DMS79 treated with DMSO at 0.1 percent for 48 hours (cell line): ENCODE measurements at places on chromosomes 16 and 17.

GRCh38 chr16:35908942-35909341, 2449.5 kb downstream of the TP53TG3F start:
- no peak for DNase-seq

GRCh38 chr17:19303367-19303776, 59.2 kb downstream of the B9D1 start:
- DNase-seq, result no peak

DNA sequence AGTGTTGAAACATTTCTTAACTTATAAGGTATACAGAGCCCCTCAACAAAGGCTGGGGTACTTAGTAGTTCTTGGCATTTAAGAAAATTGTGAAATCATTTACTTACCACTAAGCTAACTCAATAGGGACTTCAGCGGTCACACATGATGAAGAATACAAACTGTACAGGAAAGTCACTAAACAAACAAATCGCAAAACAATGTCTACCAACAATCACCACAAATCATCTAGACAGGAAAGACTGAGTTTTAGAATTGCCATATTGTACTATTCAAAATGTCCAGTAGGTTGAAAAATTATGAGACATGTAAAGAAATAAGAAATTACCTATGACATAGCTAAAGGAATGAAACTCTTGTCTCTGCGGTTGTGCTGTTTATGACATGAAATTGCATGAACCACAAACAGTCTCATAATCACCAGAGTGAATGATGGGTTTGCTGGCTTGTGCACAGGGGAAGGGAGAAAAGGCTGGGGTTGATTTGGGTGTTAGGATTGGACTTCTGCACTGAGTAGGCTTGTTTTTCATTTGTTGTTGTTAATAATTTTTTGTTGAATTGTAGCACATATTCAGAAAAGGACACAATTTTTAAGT, 441.1 kb upstream of the MON1B start:
- DNase-seq, result no peak

GRCh38 chr16:29644338-29644857, 18.6 kb upstream of the SPN start:
- no peak for DNase-seq

DNA sequence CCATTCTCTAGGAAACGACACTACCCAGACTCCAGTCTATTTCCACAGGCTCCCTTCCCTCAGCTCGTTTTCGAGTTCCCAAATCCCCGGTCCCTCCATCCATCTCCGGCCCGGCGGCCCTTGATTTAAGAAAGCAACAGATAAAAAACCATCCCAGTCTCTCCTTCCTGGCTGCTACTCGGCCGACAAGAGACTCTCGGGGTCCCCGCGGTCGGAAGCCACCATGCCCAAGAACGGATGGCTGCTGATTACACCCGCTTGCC, 182 bp downstream of the RPL26 start:
- no peak for DNase-seq

DNA sequence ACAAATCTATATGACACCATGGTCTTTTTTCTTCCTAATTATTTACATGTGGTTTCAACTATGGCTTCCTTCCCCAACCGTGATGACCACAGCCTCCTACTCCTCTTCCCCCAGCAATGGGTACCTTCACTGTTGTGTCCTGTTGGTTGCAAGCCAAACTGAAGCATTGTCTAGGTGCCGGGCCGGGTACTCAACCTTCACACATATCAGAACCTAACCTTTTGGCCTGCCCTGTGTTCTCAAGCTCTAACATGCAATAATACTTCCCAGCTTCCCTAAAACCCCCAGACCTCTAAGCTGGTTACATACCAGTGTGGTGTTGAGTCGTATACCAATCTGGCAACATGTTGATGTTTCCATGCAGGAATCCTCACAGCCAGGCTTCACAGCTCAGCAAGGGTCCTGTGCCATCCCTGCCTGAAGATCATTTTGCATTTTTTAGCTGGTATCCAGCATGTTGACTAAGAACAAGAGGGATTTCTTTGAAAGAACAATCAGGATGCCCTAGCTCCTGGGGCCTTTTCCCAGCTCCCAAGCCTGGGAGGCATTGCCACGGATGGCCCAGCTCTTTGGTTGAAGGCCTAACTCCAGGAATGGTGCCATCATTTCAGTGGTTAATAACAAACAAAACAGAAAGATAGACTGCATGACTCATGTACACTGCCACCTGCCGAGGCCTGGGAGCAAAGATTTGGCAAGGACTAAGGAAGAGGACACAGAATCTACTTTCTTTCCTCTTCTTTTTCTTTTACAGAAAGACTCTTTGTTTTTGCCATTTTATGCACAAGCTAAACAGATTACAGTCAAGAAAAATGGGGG, 373.7 kb upstream of the SALL1 start:
- no peak for DNase-seq

GRCh38 chr16:51449441-51449840, 298.4 kb upstream of the SALL1 start:
- DNase-seq, result no peak

DNA sequence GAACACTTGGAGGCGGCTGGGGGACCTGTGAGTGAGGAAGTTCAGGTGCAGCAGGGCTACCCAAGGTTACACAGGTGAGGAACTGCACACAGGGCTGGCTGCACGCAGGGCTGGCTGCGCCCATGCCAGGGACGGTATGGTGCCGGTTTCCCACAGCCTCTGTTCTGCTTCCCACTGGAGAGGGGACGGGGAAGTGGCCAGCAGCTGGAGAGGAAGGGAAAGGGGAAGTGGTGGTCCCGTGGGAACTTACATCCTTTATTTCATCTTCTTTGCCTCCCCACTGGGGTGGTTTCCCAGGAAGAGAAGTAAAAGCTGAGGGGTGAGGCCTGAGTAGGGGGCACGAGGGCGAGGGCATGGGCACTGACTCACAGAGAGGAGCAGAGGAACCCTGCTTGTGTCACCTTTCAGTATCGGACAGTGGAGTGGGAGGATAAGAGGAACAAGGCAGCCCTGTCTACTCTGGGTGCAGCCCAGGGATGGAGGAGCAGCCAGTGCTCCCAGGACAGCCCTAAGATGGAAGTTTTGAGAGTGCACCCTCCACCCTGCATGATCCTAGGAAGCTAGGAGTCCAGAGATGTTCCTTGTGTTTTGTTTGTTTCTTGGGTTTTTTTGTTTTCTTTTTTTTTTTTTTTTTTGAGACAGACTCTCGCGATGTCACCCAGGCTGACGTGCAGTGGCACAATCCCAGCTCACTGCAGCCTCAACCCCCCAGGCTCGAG, 25.5 kb upstream of the CDH1 start:
- no peak for DNase-seq

DNA sequence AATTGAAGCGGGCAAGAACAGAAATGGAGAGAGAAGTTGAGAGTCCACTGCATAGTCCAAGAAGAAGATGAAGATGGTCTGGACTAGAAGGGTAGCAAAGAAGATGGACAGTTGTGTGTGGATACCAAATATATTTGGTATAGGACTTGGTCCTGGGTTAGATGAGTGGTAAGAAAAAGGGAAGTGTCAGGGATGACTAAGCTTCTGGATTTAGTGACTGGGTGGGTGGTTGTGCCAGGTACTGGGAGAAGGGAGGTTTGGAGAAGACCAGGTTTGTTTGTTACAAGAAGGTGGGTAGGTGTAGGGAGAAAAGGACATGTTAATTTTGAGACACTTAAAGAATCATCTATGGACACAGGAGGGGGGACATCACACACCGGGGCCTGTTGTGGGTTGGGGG, 5.4 kb downstream of the VMP1 start:
- no peak for DNase-seq

- DNase-seq, result no peak
Observed at GRCh38 chr17:82018152-82018988, 4.3 kb downstream of the CENPX start.

GRCh38 chr16:1963806-1964505, 670 bp downstream of the RPS2 start:
- DNase-seq, result no peak

- DNase-seq, result no peak
Observed at GRCh38 chr16:85912211-85912974, 13.4 kb downstream of the IRF8 start.
